Thoracic aorta endothelial cell (primary cell): ENCODE measurements at places on chromosomes 12 and 14. TPM values are rescaled to one million over a fixed set of nuclear protein-coding genes. Genes with fewer than 3 reads are reported as not detected.

Gene ZBTB42
- total RNA-seq: 3.1 and 4.4 TPM in 2 replicates

Gene RPL36AL
- total RNA-seq: 201 and 231 TPM in 2 replicates

Gene TMEM229B
- under 0.01 and 0.07 TPM in 2 replicates for total RNA-seq

Gene KCNH3
- 0.14 and 0.27 TPM in 2 replicates for total RNA-seq

Gene EIF2B2
- total RNA-seq: 154 and 181 TPM in 2 replicates

Gene UNC79
- total RNA-seq: under 0.01 TPM in 1 of 2 replicates, not detected in the other

Gene KCNC2
- total RNA-seq: not detected in 2 replicates

Gene RTL1
- total RNA-seq: not detected in 2 replicates

Gene ACSS3
- under 0.01 and 0.43 TPM in 2 replicates for total RNA-seq

Gene GPD1
- total RNA-seq: 0.22 TPM in 1 of 2 replicates, not detected in the other

Gene HOXC10
- total RNA-seq: not detected in 2 replicates

Gene CCDC198
- total RNA-seq: not detected in 2 replicates

Gene IL22
- total RNA-seq: not detected in 2 replicates

Gene SLCO1C1
- total RNA-seq: 1.6 and 2.5 TPM in 2 replicates

Gene SLCO1B1
- not detected in 2 replicates for total RNA-seq

Gene SOX5
- 1.3 and 3.2 TPM in 2 replicates for total RNA-seq

Gene FGD6
- 23.0 and 30.7 TPM in 2 replicates for total RNA-seq

Gene TAS2R9
- 0.13 TPM in 1 of 2 replicates, not detected in the other for total RNA-seq

Gene RERG
- total RNA-seq: not detected in 2 replicates

Gene KCNA5
- total RNA-seq: not detected in 2 replicates
